Activated T-cell treated with anti-CD3 and anti-CD28 coated beads, Interleukin-2, amount 50 U/mL, for 1 hour (primary cell): ENCODE measurements at places on chromosomes 12 and 14.

GRCh38 chr14:34718750-34719304, 4.4 kb upstream of the CFL2 start:
- no peak for DNase-seq

DNA sequence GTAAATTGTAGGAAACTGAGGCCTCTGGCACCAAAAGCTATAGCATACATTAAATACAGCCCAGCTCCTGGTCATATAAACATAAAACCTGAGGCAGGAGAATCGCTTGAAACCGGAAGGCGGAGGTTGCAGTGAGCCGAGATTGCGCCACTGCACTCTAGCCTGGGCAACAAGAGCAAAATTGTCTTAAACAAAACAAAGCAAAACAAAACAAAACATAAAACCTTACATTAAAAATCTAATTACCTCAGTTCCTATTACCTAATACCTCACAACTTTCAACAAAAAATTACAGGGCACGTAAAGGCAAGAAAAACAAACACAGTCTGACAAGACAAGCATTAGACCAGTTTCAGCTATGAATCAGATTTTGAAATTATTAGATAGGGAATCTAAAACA, 36.7 kb downstream of the TMEM116 start:
- DNase-seq: no peak

GRCh38 chr12:2341051-2341751, 288.4 kb downstream of the CACNA1C start:
- DNase-seq: no peak

DNA sequence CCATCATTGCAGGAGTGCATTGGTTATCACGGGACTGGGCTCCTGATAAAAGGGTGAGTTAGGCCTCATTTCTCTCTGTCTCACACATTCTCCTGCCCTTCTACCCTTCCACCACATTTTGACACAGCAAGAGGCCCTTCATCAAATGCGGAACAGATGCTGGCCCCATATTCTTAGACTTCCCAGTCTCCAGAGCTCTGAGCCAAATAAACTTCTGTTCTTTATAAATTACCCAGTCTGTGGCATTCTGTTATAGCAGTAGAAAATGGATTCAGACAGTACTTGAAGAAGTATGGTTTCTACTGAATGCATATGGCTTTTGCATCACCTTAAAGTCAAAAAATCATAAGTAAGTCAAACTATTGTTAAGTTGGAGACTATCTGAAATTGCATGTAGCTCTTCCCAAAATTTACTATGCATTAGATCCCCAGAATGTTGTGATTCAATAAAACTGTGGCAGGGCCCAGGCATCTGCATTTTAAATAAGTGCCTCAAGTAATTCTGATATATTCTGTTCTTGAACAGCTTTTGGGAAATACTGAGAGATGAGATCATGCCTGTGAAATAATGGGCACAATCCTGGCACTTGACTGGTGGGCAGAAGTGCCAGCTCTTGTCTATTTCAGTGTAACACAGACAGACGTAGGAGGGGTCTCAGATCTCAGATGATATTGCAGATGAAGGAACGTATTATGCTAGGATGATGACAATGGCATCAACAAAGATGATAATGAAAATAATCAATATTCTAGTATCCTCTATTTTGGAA, 68.2 kb downstream of the E2F7 start:
- DNase-seq: no peak

- DNase-seq: no peak
Measured at GRCh38 chr14:72519543-72519942, 374.4 kb downstream of the DPF3 start.

- no peak for DNase-seq
Measured at GRCh38 chr12:32566663-32567295, 112.3 kb upstream of the DNM1L start.

DNA sequence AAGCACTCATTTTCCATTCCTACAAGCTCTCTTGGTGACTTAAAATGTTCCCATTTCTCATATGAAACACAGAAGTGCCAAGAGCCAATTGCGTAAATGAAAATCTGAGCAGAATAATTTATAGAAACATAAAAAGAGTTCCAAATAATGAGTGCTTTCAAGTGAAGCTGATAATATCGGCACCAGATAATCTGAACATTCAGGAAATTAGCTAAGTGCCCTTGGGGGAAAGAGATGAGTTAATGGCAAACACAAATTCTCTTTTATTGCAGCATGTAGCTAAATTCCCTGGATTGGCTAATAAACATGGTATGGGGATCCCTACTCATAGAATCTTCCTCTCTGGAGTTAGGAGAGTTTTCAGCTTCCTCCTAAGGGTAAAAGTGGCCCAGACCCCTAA, 46.7 kb downstream of the DAD1 start:
- DNase-seq: no peak

DNA sequence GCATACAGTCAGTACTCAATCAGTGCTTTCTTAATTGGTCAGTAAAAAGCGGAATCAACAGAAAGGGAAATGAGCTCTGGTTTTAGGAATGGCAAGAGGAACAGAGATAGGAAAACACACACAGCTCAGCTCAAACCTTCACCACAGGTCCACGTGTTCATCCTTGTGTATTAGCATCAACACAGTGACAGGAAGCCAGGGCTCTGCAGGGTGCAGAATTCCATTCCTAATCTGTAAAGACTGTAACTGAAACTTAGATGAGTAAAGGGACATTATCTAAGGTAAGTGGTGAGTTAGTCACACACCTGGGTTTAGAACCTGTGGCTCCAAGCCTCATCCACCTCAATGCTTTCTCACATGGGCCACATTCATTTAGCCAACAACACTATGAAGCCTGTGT, 1242.2 kb upstream of the TMEM132C start:
- no peak for DNase-seq

GRCh38 chr12:89507015-89507824, 17.4 kb downstream of the GALNT4 start:
- no peak for DNase-seq

DNA sequence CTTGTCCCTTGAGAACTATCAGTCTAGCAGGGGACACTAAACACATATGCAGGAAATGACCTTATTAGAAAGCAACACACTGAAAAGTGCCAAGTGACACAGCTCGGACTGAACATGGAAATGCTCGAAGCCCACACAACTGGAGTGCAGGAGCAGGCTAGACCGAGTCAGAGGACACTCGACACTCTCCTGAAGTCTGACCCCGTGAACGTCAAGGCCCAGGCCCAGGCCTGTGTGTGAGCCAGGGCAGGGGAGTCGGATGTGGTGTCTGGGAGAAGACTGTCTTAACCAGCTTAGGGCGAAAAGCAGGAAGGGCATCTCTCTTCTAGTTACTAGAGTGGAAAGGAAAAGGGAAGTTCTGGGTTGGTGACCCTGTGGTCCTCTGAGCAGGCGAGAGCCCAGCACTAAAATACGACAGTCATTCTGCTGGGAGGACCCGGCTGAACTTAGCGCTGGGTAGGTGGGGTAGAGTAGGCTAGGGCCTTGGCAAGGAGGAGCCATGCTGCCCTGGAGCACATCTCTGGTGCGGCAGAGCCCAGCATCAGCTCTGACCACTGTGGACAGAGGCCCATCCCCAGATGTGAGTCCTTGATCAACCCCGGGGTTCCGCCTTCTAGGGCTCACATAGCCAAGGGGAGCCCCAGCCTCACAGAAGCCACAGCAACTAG, 93.0 kb downstream of the NTF3 start:
- DNase-seq: no peak

DNA sequence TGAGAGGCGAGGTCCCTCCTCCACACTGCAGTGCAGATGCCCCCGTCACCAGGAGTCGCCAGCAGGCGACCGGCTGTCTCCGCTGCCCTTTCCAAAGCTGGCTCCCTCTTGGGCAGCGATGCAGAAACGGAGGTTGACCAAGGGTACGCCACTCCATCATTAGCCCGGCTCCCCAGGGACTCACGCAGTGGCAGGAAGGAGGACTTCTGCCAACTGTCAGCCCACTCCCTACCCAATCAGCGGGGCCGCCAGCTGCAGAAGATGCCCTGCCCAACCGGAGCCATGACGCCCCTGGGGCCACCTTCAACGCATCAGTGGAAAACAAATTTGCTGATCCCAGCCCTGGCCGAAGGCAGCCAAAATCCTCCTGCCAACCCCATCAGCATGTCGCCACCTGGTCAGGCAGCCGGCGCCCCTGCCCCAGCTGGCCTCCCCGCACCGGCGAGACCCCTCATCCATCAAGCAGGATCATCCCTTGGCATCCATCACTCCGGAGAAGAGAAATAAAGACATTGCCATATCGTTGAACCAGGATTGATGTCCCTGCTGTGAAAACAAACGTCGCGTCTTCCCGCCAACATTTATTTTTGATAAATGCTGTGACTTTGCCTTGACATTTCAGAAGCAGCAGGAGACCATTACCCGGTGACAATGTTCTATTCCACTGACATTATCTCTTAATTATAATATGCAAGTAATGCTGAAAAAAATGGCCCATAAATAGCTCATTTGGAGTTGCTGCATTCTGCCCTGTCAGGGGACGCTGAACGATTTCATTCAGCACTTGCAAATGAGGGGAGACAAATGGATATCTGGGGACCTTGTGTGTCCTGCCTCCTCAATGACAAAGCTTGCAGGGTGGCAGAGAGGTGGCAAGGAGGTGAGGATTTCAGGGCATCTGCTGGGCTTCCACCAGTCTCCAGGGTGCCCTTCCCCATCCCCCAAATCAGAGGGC, 105.1 kb downstream of the SCARB1 start:
- DNase-seq: no peak

DNA sequence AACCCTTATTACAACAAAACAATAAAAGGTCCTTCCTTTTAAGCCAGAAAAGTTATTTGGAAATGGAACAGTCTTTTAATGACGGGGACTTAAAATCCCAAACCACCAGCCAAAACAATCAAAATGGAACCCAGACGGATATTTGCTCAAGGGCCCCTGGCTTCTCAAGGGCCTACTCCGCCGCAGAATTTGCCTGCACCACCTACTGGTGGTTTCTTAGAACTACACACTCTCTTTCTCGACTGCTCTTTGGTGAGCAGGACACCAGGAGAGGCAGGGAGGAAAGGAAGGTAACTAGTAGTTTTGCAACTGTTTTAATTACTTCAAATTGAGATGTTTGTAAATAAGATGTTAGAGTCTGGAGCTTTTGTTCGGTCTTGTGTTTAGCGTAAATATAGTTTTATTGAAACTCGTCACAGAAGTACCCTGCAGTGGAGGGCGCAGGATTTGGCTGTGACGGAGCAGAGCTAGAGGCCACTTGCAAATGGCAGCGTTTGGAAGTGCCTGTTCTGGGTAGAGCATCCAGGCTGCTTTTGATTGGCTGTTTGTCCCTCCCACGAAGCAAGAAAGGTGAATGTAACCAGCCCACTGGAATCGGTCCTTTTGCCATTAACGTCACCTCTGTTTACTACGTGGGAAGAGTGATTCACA, 238.5 kb downstream of the CACNA1C start:
- DNase-seq: no peak

DNA sequence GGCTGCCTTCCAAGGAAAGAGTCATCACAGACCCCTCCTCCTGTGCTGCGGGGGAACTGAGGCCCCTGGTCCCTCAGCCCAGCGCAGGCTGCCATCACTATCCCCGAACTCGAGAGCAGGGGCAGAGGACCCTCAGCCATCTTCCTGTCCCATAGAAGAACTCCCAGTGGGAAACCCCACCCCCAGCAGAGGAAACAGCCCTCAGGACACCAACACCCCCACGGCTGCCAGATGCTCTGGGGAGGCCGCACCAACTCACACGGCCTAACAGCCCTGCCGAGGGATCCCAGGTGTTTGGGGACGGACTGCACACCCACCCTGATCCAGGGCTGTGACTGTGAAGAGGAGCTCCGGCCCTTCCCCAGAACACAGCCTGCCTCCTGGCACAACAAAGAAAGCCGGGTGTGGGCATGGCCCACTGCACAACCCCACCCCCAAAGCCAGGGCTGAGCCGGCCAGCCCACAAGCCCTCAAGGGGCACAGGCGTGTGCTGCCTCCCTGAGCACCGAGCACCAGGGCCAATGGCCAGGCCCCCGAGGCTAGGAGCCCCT, 16.3 kb upstream of the C14orf180 start:
- no peak for DNase-seq

GRCh38 chr12:68932961-68933893, at the start of gene CPM:
TSS of gene CPM (minus strand) at chr12:68933171. CDS start at chr12:68932837, 334 bp downstream.
- peak; percentile 74 for DNase-seq

DNA sequence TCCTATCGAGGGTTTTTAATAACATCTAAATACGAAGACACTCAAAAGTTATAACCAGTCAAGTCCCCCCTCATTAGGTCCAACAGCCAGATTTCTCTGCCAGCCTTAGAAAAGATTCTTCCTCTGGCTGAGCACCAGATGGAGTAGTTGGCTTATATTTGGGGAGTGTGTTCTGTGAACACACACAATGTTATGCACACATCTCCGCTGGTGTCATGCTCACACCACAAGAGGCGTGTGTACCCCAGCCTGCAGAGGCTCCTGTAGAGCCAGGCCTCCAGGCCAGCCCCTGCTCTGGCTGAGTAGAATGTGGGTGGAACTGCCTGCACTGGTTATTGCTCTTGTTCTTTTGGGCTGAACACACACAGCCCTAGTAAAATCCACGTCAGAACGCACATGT, 64.0 kb downstream of the PIWIL1 start:
- DNase-seq: no peak

DNA sequence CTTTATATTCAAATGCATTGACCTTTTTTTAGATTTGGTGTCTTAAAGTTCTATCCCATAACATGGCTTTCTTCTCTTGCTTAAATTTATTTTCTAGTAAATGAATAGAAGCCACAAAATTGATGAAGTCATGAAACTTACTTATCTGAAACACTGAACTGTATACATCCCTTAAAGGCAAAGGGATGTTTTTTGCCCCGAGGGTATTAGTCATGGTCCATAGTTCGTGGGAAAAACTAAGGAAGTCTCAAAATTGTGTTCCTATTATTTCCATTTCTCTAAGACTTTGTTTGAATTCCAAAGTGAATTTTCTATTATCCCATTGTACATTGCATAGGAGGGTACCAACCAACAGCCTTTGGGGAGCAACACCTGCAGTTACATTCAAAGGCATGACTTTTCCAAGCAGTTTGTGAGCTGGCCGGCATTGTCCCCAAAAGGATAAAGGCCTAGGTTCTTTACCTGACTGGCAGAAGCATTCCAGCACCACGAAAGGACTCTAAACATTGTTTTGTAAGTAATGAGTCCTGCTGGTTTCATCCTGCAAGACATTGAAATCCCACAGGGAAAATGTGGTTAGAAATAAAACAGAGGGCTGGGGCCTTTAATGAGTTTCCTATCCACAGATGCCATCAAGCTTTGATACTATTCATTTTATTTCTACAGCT, 473.5 kb downstream of the PRKD1 start:
- no peak for DNase-seq

DNA sequence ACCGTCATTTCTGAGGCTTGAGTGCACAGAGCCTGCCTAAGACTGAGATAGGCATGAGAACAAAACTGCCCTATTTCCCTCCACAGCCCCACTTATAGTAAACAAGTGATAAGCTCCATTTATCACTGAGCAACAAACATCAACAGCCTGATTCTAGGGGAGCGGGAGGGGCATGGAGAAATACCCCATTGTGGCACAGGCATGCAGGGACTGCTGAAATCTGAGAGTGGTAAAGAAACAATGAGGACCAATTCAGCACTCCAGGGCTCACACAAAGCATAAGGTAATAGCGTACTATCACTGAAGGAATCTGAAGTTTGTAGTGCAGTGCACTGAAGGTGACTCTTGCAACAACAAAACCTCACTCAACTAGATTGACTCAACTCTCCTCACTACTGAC, 186.7 kb downstream of the ANO2 start:
- DNase-seq: no peak
